ENCODE measurements at places on chromosomes 7 and 10.

GRCh38 chr10:118867768-118868167 lies 113.0 kb upstream of the CACUL1 start:
- DNase-seq: no peak

- DNase-seq: no peak
Observed at GRCh38 chr7:5388273-5388901, 35.2 kb downstream of the TNRC18 start.

GRCh38 chr7:143126146-143126545 lies 5.7 kb upstream of the PIP start:
- DNase-seq: no peak

GRCh38 chr7:126535176-126535575 lies 717.6 kb downstream of the GRM8 start:
- DNase-seq: no peak

DNA sequence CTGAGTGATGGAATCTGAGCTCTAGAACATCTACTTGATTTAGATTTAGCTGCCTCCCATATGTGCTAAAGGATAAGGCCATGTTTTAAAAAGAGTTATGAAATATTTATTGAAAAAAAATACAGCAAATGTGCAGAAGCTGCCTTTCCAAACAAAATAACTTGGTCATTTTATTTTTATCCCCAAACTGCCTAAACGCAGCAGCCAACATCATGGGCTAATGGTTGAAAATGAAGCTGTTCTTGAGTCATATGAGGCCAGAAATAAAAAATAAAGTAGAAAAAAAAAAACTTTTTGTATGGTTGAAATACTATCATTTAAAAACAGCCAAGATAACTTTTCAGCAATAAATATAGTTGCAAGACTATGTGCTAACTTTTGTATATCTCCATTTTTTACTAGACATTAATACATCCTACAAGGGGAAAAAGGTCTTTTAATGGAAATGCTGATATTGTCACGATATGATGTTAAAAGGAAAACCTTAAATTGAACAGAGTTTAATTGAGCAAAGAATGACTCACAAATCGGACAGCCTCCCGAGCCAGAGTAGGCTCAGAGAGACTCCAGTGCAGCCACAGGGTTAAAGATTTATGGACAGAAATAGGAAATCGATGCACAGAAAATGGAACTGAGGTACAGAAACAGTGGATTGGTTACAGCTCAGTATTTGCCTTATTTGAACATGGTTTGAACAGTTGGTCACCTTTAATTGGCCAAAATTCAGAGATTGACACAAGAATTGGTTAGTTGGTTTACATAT lies 305.8 kb downstream of the MDFIC start:
- DNase-seq: no peak

- no peak for DNase-seq
Observed at GRCh38 chr10:2214805-2215204, 477.5 kb upstream of the ADARB2 start.

All from skin of body (tissue), 3 donors.